SK-N-SH (cell line): ENCODE measurements at places on chromosomes 5 and 9. TPM values are rescaled to one million over a fixed set of nuclear protein-coding genes. Genes with fewer than 3 reads are reported as not detected.

Gene MVB12B
- 3.7 and 5.1 TPM in 2 replicates for polyA plus RNA-seq

DNA sequence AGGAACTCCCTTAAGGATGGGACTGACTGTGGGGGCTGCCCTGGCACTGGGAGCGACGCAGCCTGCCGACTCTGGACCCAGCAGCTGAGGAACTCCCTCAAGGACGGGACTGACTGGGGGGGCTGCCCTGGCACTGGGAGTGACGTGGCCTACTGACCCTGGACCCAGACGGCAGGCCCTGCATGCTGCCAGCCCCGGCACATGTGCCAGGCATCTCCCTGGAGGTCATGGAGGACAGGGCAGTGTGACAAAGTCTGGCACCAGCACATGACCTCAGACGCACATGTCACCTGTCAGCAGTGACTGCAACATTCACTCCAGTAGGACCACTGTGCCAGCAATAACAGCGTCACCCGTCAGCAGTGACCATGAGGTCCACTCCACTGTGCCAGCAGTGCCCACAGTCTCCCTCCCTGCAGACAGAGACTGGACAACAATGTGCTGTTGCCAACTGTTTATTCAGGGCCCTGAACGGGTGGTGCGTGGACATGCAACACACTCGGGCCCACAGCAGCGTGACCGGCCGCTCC lies 4.5 kb downstream of the FBXW5 start:
- no peak for DNase-seq

DNA sequence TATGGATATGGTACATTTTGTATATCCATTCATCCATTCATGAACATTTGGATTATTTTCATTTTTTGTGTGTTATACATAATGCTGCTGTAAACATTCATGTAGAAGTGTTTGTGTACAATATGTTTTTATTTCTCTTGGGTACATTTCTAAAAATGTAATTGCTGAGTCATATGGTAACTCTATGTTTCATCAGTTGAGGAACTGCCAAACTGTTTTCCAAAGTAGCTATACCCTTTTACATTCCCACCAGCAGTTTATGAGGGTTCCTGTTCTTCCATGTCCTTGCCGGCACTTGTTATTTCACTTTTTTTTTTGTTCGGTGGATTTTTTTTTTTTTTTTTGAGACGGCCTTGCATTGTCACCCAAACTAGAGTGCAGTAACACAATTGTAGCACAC lies 54.0 kb upstream of the MCCC2 start:
- no peak for DNase-seq

DNA sequence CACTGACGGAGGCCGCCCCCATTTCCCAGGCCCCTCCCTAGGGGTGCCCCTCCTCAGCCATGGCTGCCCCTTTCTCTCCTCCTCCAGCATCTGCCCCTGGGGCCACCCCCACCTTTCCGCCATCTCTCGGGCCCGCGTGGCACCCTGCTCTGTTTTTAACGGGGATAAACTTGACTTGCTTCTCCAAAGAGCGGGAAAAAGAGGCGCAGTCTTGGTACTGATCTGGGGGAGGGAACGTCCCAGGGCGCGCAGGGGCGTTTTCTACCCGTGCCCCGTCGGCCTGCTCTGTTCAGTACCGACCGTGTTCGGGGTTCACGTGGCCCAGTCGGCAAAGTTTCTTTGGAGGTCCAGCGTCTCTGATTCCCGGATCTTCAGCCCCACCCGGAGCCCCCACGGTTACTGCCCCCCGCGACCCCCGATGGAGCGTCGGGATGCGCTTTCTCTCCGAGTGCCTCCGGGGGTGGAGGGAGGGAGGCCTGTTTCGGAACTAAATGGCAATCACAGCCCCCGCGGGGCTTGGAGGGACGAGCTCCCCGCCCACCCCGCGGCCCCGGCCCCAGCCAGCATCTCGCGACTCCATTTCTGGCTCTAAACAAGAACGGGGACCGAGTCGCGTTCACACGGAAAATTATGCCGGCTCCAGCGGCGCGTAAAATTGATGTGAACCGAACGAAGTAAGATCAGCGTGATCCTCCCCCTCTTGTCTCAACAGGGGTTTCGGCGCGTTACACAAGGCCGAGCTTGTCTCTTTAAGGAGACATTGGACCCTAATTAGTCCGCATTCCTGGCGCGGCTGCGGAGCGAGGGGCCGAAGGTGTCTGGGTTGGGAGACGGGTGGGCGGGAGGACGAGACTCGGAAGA lies 1.1 kb upstream of the TLE4 start:
- peak; percentile 71 for DNase-seq

DNA sequence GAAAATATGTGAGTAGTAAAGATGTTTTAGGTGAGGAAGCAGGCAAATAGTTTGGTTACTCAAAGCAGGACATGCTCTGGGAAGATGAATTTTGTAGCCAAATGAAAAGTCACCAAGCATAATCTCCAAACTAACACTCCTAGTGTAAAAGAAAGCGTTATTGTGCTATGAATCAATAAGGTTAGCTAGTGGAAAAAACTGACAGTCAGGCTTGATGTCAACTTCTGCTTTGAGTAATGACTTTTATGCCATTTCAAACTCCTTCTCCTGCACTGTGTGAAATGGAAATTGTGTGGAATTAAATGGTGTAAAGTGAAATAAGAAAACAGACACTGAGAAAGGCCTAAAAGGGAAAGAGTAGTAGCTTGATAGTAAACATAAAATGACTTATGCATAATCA lies 637.2 kb upstream of the DMAC1 start:
- DNase-seq, result no peak

Gene RNF183
- polyA plus RNA-seq, result not detected in 2 replicates

DNA sequence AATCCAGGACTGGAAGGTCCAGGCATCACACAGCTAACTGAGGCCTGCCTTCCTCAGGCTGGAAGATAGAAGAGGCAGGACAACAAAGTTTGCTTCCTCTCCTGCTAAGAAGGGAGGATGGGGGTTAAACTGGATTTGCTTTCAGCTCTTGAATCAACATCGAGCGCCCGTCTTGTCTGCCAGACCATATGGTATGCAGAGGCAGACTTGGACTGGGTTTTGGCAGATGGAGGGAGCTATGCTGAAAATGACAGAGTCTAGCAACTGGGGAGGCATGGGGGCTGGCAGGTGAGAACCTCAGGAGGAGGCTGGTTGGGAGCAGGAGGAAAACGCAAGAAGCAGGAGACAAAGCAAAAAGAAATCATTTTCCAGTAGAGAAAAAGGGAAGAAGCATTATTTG lies 289.5 kb upstream of the IL12B start:
- DNase-seq, result no peak

Gene NUTM2G
- polyA plus RNA-seq, result not detected in 2 replicates

GRCh38 chr5:145163876-145164275 lies 671.3 kb downstream of the PRELID2 start:
- no peak for DNase-seq

GRCh38 chr5:139774980-139775661 lies 20.5 kb upstream of the PSD2 start:
- DNase-seq, result peak; percentile 94

Gene IRGM
- polyA plus RNA-seq, result 0.13 and 0.19 TPM in 2 replicates

- DNase-seq, result peak; percentile 16
These were observed 142.5 kb upstream of the LRRTM2 start for GRCh38 chr5:139017624-139018023.

DNA sequence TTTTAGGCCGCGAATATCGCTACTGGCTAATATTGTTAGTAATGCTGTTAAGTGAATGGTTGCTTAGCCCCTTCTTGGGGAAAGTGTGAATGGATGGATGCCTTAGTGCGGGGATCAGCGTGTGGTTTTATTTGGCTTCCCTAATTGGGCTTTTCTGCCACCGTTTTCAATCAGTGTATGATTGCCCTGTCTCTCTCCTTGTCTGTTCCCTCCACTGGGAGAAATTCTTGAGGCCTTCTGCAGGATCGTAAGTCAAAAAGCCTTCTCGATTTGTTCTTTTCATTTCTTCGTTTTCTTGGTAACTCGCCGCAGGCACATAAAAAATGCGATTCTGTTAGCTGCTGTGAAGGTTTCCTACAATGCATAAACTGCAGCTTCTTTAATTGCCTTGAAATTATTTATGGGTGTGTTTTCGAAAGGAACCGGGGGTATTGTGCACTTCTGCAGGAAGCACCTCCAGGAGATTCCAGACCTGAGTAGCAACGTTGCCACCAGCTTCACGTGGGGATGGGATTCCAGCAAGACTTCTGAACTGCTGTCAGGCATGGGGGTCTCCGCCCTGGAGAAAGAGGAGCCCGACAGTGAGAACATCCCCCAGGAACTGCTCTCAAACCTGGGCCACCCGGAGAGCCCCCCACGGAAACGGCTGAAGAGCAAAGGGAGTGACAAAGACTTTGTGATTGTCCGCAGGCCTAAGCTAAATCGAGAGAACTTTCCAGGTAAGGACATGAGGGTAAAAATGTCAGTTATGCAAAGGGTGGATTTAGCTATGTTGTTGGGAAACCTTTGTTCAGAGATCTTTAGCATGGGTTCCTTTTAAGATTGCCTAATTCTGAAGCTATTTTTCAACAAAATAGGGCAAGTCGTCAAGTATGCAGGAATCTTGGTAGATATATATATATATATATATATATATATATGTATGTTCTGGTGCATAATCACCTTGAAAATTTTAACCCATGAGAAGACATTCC lies 700 bp downstream of the SKP2 start:
- DNase-seq, result peak; percentile 18

DNA sequence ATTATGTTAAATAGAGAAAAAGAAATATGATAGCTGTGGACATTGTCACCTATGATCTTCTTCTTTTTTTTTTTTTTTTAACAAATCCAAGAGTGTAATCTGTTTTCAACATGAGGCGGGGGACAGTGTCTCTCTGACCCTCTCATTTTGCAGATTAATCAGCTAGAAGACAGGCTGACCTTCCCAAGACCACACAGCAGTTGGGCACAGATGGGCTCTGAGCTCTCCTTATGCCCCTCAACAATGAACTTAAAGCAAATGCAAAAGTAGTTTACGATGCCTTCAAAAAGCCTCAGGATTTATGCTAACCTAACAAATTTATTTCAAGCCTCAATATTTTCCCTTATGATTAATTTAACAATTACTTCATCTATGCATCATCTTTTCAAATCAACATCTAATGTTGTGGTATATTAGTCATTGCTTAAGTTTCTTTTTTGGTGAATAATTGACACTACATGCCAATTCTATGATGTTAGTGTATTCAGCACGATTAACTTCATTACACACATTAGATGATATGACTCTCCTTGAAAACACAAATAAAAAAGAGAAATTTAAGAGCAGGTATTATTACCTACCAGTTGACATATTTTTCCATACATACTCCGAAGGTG lies 7.4 kb downstream of the NFIL3 start:
- DNase-seq, result no peak

DNA sequence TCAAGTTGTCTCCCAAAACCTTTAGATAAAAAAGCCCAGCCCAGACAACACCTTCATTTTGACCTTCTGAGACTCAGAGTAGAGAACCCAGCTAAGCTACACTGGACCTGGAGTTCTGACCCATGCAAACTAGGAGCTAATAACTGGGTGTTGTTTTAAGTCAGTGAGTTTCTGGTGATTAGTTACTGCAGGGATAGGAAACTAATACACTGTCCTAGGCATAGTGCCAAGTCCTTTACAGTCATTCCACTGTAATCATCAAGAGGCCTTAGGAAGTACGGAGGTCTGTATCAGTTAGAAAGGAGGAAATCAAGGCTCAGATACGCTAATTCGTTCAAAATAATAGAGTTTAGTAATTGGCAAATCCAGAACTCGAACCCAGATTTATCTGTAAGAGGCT lies 197.9 kb downstream of the KCTD16 start:
- no peak for DNase-seq

DNA sequence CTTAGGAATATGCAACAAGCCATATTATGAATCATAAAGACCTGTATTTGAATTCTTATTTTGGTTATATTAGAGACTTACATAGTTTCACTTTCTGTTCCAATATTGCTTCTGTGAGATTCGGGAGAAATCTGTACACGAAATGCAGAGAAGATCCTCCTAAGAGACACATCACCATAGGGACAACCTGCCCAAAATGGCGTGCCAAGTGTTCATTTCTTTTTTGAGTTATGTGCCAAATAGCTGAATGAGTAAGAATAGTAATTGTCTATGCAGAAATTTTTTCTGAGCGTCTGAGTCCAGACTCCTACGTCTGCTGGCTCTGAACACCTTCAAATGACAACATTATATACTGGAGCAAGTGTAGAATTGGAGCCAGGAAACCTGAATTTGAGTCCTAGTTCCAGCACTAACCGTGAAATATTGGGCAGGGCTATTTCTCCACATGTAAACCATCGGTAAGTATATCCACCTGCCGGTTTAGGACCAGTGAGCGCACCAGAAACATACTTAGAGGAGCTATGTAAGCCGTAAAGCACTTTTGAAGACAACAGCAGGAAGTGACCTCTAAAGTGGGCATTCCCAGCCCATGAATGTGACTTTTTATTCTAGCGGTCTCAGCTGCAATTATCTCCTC lies 163.9 kb upstream of the DMRT1 start:
- DNase-seq, result no peak

Gene ANKRD33B
- 1.8 and 1.9 TPM in 2 replicates for polyA plus RNA-seq

Gene IL7R
- 3.0 and 4.5 TPM in 2 replicates for polyA plus RNA-seq

Gene COL5A1
- 26.4 and 73.8 TPM in 2 replicates for polyA plus RNA-seq

Gene CARD9
- 1.1 and 1.7 TPM in 2 replicates for polyA plus RNA-seq
